Right ventricle myocardium inferior (tissue), 1 donor: ENCODE measurements at places on chromosomes 6 and 20.

GRCh38 chr6:110547266-110547964, 71.0 kb upstream of the SLC22A16 start:
- no peak for DNase-seq

- no peak for DNase-seq
These were observed 51.8 kb downstream of the GINS1 start for GRCh38 chr20:25459111-25459830.

DNA sequence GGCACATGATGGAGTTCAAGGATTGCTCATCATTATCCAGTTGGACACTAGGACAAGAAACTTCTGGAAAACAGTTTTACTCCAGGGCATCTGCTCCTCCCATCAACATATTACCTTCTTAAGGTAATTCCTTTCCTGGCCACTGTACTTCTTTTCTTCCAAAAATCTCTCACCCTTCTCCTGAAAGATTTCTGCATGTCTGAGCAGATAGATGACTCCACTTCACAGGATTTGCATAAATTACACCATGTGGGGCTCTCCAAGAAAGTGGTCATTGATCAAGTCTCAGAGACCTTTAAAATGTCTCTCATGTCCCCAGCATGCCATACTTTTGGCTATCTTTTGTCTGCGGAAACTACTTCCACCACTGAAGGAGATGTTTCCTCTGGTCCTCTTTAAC, 103.2 kb upstream of the TNFAIP3 start:
- no peak for DNase-seq

- no peak for DNase-seq
These were observed 86.0 kb upstream of the NT5E start for GRCh38 chr6:85363870-85364269.

GRCh38 chr20:62557462-62557861, 81.7 kb upstream of the GATA5 start:
- no peak for DNase-seq

GRCh38 chr20:57244627-57245214, 21.7 kb downstream of the BMP7 start:
- no peak for DNase-seq

GRCh38 chr6:137873273-137873762, 6.3 kb downstream of the TNFAIP3 start:
- no peak for DNase-seq

- no peak for DNase-seq
These were observed 80.9 kb downstream of the REPS1 start for GRCh38 chr6:138907167-138907566.

DNA sequence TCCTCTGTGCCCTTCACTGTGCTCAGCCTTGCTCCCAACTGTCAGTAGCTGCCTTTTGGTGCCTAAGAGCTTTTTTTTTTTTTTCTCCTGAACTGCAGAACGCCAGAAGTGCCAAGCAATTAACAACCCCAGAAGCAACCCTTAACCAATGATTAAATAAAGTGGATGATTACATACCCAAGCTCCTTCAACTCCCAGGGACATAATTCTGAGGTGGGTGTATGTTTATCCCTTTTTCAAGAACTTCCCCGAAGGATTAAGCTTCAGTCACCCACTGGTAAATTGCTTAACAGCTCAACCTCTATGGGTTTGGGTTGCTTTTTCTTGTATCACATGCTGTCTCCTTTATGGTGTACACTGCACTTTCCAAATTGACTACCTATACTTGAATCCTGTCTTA, 41.1 kb downstream of the KLHL31 start:
- no peak for DNase-seq

DNA sequence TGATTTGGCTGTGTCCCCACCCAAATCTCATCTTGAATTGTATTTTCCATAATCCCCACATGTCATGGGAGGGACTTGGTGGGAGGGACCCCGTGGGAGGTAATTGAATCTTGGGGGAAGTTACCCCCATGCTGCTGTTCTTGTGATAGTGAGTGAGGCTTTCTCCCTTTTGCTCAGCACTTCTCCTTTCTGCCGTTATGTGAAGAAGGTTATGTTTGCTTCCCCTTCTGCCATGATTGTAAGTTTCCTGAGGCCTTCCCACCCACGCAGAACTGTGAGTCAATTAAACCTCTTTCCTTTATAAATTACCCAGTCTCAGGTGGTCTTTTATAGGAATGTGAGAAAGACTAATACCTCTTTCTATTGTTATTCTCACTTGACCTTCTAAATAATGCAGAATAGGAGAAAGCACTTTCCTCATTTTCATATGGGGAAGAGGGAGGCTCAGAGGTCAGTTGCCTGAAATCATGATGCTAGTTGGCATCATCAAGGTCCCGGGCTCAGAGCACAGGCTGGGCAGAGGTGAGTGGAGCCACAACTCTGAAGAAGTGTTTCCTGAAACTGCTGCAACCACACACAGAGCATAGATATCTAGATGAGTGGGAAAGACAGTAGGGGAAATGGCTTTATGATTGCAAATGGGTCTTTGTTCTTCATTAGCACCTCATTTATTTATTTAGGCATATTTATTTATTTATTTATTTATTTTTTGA, 191.0 kb downstream of the QKI start:
- no peak for DNase-seq

- no peak for DNase-seq
These were observed 143.8 kb downstream of the CDK19 start for GRCh38 chr6:110671447-110671846.

DNA sequence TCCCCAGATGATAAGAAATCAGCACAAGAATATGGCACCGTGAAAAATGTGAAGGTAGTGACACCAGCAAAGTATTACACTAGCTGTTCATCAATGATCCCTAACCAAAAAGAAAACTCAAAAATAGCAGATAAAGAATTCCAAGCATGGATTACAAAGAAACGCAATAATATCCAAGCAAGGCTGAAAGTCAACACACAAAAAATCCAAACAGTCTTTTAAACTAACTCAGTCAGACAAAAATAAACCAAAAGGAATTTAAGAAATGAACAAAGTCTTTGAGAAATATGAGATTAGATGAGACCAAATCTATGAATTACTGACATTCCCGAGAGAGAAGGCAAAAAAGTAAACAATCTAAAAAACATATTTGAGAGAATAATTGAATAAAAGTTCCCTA, 976.1 kb upstream of the MAP3K7 start:
- DNase-seq: no peak

- no peak for DNase-seq
These were observed 5.2 kb downstream of the PRSS35 start for GRCh38 chr6:83517500-83517899.

GRCh38 chr6:43220439-43220951, 8.8 kb downstream of the DNPH1 start:
- DNase-seq: no peak

DNA sequence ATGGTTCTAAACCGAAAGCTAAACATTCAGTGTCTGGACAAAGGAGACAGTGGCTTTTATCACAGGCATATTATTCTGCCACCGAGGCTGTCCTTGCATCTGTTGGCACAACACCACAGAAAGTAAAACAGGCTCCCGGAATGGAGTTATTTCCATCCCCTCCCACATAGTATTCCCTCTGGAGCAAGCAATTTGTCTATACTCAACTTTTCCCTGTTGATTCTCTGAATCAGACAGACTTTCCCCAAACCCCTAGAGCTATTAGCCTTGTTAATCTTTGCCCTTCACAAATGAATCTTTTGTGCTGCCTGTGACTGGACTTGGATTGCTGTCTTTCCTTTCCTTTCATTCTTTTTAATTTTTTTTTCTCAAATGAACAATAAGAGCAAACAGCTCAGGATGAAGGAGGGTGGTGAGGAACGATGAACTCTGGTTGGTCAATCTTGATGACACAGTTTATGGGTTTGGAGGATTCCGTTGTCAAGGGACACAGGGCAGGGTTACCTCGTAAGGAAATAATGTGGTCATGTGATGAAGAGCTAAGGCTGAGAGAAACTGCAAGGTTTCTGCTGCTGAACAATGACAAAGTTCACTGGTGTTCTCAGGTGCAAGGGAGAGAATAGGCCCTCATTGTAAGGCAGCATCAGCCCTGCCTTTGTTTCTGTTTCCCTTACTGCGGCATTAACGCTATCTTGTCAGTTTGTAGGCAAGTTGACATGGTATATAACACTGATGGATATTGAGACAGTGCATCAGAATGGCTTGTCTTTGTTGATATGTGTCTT, 275.0 kb upstream of the BMP2 start:
- DNase-seq: no peak

DNA sequence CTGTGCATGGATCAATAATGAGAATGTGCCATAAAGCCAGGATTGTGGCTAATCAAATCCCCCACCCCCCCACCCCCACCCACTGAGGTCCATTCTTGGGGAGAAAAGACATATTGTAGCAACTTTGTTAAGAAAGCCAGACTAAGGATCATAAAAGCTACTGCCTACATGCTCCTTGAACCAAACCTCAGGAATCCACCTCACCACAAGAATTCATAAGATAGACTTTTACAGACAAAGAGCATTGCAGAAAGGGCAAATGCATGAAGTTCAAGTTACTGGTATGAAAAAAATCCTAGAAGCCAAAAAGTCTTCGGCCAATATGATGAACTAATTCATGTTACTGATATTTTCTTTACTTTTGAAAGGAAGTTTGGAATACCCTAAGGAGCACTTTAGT, 187.9 kb upstream of the ARID1B start:
- DNase-seq: no peak

GRCh38 chr6:13282393-13283069, 45.8 kb downstream of the TBC1D7 start:
- DNase-seq: no peak

GRCh38 chr20:47334022-47334551, 22.4 kb downstream of the ZMYND8 start:
- DNase-seq: no peak

- DNase-seq: peak; percentile 26
These were observed 104.8 kb downstream of the TAF4 start for GRCh38 chr20:61960836-61961235.

DNA sequence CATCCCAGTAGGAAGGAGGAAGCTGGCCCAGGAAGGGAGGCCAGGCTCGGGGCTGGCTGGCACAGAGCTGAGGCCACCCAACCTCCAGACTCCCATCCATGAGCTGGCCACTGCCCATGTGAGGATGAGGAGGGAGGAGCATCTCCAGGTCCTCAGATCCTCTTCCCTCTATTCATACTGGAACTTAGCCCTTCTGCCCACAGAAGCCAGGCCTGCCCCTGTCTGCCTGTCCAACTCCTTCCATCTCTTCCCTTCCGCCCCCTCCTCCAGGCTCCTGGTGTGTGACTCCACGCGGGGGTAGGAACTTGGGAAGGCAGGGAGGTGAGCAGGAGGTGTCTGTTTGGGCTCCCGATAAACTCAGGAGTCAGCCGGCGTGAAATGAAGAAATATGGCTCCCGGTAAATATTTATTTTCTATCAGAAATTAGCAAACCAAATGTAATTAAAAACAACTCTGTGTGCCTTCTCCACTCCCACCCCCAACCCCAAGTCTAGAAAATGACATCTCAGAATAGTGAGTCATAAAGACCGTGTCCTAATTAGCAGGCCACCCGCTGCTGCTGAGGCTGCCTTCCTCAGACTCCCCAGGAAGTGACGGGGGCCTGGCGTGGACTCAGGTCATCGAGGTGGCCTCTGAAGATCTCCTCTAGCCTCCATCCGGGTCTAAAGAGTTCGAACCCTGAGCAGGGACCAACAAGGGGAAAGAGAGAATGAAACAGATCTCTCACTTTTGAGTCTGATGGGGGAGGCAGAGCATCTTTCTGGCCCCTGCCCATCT, 81.9 kb downstream of the MDGA1 start:
- DNase-seq: no peak

DNA sequence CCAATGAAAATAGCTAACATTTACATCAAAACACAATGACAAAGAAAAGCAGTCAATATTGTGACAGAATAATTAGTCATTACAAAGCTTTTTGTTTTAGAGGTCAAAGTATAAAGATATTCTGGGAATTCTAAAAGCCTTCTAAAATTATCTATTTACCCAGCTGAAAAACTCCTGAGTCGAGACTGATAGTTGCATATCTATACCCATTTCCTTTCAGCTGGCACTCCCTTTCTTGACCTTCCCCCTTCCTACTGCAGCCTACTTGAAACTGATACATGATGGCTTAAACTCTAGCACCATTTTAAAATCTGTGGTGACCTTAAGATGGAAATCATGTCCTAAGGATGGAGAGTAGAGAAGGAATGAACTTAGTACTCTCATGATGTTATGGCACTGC, 38.6 kb downstream of the LMBRD1 start:
- DNase-seq: no peak

DNA sequence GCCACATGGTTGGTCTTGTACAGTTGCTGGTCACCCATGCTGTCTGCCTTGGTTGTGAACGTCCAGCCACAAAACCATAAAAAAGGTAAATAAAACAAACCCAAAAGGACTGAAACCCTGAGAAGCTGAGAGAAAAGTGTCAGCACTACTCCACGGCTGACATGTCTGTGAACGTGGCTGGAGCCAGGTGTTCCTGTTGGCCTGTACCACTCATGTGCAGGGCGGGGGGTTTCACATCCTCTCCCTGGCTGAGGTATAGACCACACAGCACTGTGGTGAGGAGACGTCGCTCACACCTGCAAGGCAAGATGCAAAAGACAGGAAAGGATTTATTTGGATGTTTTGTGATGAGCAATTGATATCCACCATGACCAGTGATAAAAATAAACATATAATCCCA, 51.9 kb upstream of the MRPS10 start:
- DNase-seq: no peak

DNA sequence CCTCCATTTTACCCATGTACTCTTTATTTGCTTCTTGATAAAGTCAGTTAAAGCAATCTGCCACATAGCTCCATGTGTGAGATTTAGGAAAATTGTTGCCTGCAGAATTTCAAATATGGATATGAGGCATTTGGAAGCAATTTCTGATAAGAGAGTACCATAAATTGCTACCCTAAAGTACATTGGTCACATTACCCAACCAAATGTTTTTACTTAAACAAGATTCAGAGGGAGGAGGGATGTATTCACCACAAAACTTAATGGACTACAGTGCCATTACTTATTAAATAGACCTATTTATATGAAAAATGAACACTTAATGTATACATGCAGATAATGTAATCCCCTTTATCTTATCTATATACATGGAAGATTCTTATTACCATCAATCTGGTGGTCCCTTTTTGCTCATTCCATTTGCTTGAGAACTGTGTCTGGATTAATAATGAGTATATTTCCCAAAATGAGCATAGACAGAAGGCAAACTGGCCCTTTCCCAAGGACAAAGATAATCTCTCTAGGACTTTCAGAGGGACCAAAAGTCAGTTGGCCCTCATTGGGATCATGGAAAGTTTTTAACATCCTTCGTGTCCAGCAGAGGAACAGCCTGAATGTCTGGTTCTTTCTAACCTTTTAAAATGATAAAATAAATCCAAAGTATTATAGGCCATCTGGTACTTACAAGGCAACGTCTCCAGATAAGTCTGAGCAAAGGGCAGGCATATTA, 526.4 kb downstream of the CBLN4 start:
- no peak for DNase-seq

DNA sequence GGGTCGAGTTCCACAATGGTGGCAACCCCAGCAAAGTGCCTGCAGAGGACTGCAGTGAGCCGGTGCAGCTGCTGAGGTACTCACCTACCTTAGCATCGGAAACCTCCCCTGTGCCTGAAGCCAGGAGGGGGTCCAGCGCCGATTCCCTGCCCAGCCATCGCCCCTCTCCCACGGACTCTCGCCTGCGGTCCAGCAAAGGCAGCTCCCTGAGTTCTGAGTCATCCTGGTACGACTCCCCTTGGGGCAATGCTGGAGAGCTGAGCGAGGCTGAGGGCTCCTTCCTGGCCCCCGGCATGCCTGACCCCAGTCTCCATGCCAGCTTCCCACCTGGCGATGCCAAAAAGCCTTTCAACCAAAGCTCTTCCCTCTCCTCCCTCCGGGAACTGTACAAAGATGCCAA, 134.1 kb upstream of the CLDN20 start:
- DNase-seq: no peak

GRCh38 chr6:25315194-25316177, 36.3 kb downstream of the CARMIL1 start:
- DNase-seq: no peak
